ENCODE measurements at places on chromosomes 3 and 15. TPM values are rescaled to one million over a fixed set of nuclear protein-coding genes. Genes with fewer than 3 reads are reported as not detected.

TNFAIP8L3 gene
- total RNA-seq = not detected

ADGRG7 gene
- total RNA-seq = not detected

DET1 gene
- total RNA-seq = 8.0 TPM

TMEM207 gene
- total RNA-seq = not detected

HDGFL3 gene
- 90.2 TPM for total RNA-seq

HYAL1 gene
- total RNA-seq = 0.34 TPM

TRANK1 gene
- 1.9 TPM for total RNA-seq

DUOXA2 gene
- total RNA-seq = not detected

All from A375 (cell line).